ENCODE measurements at places on chromosomes 1 and 21.

DNA sequence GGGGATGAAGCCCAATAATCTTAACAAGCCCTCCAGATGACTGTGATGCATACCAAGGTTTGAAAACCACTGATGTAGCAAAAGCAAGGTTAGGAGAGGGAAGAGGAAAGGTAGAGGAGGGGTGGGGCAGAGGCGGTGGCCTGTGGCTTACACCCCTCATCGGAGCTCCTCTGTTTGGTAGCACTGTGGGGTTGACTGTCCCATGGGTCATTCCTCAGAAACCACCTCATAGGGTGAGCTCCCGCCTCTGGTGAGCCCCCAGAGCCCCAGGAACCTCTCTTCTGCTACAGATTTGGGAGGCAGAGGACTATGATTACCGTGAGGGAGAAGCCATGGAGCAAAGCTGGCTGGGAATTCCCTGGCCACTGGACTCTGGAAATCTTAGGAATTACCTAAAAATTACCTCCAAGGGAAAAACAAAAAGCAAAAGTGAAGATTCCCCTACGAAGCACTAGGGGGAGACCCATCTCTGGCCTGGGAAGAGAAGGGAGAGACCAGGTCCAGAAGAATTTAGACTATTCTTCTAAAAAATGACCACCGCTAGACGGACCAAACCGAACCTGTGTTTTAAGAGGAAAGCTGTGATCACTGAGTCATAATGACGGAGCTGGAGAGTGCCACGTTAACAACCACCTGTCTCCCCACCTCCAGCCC, 1.5 kb upstream of the RASSF5 start:
- peak; percentile 38 for DNase-seq

DNA sequence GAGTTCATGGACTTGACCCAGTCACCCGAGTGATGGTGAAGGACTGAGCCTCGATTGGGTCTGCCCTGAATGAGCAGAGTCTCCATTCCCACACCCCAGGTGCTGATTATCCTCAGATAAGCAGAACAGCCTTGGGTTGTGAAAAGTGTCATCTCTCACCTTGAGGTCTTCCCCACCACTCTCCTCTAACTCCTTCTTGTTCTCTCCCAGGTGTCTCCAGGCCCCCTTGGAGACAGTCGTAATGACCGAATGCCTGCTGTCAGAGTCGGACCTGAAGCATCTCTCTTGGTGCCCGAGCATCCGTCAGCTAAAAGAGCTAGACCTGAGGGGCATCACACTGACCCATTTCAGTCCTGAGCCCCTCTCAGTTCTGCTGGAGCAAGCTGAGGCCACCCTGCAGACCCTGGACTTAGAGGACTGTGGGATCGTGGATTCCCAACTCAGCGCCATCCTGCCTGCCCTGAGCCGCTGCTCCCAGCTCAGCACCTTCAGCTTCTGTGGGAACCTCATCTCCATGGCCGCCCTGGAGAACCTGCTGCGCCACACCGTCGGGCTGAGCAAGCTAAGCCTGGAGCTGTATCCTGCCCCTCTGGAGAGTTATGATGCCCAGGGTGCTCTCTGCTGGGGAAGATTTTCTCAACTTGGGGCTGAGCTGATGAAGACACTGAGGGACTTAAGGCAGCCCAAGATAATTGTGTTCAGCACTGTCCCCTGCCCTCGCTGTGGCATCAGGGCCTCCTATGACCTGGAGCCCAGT, 3.4 kb downstream of the PRAMEF12 start:
- no peak for DNase-seq

DNA sequence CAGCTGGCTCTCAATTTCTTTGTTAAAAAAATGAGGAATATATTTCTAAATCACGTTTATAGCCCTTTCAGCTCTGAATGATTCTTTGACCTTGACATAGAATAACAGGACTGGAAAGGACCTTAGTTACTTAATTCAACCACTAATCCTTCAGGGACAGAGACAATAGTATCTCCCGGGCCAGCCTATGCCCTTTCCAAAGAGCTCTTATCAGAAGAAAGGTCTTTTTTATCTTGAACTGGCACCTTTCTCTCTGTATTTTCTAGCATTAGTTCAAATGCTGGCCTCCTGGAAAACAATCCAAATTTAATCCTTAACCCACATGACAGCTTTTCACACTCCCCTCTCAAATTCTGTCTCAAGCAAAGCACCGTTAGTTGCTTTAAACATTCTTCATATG, 44.8 kb upstream of the FBXO28 start:
- peak; percentile 84 for DNase-seq

DNA sequence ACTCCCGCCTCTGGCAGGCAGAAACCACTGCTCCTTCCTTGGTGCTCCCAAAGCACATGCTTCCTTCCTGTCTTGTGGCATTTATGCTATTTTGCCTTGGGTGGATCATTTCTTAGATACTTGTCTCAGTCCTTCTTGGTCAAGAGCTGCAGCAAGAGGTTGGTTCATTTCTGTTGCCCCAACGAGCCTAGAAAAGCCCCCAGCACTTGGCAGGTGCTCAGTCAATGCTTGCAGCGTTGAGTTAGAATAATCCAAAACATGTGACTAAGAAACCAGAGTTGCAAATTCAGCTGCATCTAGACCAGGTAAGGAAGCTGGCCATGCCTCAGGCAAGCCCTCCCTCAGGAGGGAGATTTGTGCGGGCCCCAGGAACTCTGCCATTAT, 42.4 kb upstream of the TENT5C start:
- DNase-seq: no peak

DNA sequence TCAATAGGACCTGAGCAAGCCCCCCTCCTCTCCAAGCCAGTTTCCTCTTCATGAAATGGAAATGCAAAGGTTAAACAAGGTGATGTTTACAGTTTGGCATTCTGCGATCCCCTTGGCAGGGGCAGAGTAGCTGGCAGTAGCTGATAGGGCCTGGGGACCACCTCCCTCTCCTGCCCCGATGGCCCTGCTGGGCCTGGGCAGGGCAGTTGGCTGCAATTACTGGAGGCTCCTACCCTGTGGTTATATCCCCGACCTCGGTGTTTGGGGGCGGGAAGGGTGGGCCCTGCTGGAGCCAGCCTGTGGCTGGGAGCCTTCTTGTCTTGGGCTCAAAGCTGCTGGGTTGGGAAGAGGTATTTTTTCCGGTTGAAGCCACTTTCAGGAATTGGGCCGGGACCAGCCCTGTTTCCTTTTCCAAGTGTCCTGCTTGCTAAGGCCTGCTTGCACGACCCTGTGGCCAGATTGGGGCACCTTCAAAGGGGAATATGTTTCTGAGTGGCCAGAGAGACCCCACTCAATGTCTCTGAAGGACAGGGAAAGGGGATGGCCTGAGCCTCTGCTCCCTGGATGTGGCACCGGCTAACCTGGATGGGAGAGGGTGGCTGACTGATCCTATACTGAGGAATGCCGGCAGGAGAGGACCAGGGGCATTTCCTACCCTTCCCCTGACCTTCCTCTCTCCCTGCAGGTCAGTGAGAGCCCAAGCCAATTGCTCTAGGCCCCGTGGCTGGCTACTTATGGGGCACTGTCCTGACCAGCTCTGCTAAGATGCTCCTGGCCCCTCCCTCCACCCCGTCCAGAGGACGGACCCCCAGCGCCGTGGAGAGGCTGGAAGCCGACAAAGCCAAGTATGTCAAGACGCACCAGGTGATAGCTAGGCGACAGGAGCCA, 1.9 kb downstream of the FAM110D start:
- DNase-seq: peak; percentile 70

DNA sequence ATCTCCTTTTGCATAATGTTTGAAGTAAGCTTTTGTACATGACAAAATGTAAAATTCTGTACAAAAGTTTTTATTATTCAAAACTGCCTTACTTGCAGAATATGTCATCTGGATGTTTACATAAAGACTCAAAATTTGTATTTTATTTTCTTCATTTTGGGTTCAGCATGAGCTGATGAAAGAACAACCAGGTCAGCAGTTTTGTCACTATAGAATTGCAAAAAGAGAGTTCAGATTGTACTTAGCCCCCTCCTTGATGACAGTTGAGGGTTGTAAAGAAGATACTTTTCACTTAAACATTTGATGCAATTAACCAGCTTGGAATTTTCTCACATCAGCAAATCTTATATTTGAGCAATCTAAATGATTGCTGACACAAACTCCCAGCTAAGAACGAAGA, 669.3 kb downstream of the PLA2G4A start:
- DNase-seq: no peak

- DNase-seq: no peak
These were observed 133.7 kb downstream of the PTPN14 start for GRCh38 chr1:214417545-214418210.

GRCh38 chr1:107443027-107443426, 302.2 kb downstream of the NTNG1 start:
- DNase-seq: no peak

- no peak for DNase-seq
These were observed 72.8 kb downstream of the OSBPL9 start for GRCh38 chr1:51689643-51690042.

GRCh38 chr1:7218210-7218832, 433.1 kb downstream of the CAMTA1 start:
- DNase-seq: peak; percentile 69

DNA sequence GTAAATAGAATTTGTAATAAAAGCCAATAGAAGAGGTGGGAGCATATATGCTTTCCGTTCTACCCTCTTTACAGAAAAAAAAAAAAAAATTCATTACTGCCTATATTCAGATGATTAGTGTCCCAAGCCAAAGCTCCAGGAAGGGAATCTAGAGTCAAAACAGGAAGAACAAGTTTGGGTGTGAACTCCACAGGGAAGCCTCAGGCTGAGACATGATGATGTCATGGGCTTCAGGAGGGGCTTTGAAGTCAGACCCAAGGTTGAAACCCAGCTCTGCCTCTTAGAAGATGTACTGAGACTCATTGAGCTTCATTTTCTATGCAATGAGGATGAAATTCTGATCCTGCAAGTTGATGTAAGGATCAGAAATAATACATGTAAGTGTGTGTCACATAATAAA, 250.0 kb upstream of the ADGRL2 start:
- no peak for DNase-seq

DNA sequence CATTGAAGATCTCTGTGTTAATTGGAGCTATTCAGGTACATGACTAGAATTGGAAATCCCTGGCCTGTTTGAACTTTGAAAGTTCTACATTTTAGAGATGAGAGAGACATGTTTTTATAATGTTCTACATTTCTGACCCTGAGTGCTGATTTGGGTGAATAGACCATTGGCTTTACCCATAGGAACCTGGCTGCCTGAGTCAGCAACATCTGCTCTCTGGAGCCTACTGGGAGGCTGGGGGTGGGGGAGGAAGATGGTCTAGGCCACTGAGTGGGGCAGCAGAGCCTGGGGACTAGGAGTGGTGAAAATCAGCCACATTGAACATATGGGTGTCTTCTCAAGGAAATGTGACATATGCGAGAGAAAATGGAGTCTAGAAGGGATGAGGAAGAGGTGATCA, 1.4 kb upstream of the VANGL1 start:
- no peak for DNase-seq

DNA sequence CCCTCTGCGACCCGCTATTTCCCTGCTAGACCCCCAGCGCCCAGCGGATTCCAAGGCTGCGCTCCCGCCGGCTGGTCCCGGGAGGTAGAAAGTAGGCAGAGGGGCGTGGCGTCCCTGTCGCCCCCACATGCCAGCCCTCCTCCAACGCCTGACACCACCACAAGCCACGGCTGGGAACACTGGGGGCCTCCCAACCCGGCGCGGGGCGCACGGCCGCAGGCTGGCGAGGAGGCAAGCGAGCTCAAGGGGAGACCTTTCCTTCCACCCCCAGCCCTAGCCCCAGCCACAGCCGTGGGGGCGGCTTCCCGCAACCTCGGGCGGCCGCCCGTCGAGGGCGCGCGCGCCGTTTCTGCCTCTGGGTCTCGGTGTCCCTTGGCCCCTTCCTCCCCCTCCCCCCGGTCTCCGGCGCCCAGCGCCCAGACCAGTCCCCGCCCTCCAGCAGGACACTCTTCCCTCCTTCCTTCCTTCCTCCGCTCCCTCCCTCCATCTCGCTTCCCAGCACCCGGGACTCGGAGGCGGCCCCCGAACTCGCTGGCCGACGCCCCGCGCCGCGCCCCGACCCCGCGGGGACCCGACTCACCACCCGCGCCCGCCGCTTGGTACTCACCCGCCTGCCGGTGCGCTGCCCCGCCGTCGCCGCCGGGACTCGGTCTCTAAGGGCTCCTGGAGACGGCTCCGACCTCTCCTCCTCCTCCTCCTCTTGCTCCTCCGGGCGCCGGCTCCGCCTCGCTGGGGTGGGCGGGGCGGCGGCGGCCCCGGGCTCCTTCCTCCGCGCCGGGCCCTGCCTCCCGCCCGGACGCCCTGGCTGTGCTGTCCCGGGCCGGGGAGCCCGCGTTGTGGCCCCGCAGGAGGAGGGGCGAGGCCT, at the start of gene GNG12:
TSS of gene GNG12 (minus strand) at position 731 of the 865 bp plus-strand sequence. CDS start 125,781 bp downstream, outside the sequence.
- peak; percentile 49 for DNase-seq

DNA sequence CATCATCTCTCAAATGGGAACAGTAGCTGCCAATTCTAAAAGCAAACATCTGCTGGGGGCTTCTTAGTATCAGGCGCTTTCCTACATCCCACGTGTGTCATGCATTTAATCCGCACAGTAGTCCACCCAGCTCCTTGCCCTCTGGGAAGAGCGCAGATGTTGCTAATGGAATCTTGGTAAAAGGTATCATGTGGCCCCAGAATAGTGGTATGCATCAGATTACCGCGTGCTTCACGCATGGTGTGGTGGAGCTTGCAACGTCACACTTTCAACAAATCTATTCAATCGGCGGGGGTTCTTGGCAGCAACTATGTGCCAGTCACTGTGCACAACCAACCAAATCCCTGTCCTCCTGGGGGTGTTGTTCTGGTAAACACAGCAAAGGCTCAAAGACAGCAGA, 141.0 kb downstream of the HIVEP3 start:
- DNase-seq: no peak

DNA sequence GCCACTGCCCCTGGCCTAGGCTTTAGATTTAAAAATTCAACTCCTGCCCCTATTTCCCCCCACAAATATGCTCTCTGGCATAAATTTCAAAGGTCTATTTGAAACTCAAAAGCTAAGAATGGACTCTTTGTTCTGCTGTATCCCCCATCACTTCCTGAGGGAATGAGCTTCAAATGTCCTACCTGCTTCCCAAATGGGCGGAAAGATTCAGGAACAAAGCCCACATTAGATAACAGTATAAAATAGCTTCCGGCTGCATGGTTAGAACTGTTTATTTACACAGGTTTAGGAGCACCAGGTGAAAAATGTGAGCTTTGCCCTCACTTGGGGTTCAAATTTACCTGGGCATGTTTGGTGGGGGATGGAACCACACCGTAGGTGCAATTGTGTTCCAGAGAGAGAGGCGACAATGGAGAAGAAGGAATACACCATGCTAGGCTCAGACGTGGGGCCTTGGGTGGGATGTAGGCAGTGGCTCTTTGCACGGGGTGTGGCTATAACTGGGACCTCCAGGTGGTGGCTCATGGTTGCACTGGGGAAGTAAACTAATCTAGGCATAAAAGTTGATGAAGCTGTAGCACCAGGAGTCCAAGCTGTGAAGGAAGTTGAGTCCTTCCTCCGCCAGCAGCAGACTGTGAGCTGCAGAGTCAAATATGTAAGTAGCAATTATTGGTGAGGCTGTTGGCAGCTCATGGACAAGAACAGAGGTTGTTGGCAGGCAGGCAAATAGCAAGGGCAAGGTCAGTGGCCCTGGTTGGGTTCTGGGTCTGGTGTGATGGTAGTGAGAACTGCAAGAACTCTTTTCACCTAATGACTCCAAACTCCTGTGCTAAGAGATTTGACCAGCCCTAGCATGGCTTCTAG, 41.5 kb upstream of the SRSF10 start:
- no peak for DNase-seq

- DNase-seq: no peak
These were observed 29.4 kb upstream of the SSX2IP start for GRCh38 chr1:84719543-84720217.

GRCh38 chr21:37665230-37666024, 250.8 kb downstream of the KCNJ6 start:
- no peak for DNase-seq

Measured in hematopoietic multipotent progenitor cell treated with erythropoietin and hydrocortisone succinate and interleukin-3 and kit ligand, for 6 days (in vitro differentiated cells).